ENCODE measurements at places on chromosomes 6 and 20. TPM values are rescaled to one million over a fixed set of nuclear protein-coding genes. Genes with fewer than 3 reads are reported as not detected.

TPD52L1 gene
- 0.67 TPM for total RNA-seq

WFDC10B gene
- total RNA-seq = not detected

C6orf141 gene
- total RNA-seq = not detected

SOBP gene
- 6.9 TPM for total RNA-seq

DNA sequence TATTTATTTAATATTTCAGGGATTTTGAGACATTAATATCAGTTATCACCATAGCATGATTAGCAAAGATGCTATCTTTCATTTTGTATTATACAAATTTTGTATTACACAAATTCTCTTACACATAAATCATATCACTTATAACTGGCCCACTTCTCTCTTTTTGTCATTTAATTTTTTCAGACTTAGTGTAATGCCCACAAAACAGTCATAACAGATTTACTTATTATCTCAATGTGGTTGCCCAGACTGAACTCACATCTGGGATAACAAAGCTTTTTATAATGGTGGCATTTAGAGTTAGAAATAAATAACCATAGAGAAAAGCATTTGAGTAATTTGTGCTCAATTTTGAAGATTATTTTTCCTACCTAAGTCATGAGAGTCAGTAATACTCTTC lies 148.3 kb downstream of the TFAP2B start:
- no peak for DNase-seq

DNA sequence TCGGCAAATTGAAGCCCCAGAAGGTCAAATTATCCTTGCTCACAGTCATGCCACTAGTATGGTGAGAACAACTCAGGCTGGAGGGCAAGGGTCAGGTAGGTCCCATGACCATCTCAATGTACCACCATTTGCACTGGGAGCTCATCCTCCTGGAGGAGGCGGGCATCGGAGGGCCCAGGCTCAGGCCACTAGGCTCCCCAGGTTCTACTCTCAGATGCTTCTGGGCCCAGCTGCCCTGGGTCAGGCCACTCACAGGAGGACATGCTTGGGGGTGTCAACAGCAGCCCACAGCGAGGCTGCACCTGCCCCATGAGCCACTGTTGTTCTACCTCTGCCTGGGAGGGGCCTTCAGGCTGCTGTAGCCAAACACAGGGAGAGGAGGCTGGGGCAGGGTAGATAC lies 39.1 kb downstream of the NFATC2 start:
- no peak for DNase-seq

DNA sequence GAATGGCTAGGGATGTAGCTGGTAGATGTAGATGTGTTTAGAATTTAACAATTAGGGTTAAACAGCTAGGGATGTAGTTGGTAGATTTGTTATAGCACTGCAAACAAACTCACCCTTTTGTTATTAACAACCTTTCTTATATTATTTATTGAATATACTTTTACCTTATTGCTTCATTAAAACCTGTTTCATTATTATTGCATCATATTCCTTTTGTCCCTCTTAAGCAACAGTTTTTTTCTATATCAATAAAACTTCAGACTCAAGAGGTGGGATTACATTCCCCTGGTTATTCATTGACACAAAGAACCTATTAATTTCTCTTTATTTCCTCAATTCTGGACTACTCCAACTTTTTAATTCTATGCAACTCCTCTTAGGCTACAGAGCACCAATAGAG lies 661.2 kb downstream of the EYS start:
- no peak for DNase-seq

Data from HepG2 (cell line).